ENCODE measurements at places on chromosomes 4 and X.

- DNase-seq: no peak
These were observed 357.7 kb downstream of the C4orf33 start for GRCh38 chr4:129453524-129454200.

GRCh38 chrX:105515561-105515960, 295.1 kb upstream of the TEX13A start:
- DNase-seq: no peak

GRCh38 chr4:76974150-76974549, 24.6 kb downstream of the SEPTIN11 start:
- DNase-seq: no peak

DNA sequence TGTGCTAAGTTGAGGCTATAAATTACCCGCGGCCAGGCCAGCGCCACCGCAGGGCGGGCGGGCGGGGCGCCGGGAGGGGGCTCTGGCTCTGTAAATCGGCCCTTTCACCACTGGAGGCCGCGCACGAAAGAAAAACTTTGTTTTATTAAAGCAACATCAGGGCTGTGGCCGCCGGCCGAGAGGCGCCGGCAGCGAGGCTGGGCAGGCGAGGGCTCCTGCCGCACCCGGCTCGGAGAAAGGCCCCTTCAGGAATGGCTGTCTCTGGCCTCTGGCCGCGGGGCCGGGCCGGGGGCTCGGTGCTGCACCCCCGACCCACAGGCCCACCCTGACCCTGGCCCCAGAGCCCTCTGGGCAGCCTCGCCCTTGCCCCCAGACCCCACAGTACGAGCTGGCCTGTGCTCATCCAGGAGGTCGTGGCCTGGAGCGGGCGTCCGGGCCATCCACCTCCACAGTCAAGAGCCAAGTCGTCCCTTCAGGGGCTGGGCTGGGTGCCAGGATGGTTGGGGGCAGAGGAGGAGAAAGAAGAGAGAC, 29.5 kb upstream of the FGFR3 start:
- DNase-seq: peak; percentile 87

DNA sequence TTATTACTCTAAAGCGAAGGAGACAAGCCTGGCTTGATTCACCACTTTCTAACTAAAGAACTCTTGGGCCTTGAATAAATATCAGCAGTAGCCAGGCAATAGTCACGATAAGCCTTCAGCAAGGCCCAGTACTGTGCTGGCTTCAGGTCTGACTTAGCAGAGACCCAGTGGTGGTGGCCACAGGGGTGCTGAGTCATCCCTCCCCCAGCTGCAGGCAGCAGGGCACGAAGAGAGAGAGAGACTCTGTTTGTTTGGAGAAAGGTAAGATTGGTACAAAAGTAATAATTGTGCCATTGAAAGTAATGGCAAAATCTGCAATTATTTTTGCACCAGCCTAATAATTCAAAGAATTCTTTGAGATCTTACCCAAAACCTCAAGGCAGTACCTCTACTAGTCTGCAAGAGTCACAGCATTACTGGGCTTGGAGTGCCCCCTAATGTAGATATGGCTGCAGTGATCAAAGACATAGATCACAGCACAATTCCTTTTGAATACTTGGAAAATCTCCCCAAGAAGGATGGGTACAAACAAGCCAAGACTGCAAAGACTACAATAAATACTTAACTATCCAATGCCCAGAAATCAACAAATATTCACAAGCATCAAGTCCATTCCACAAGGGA, 159.5 kb upstream of the USP38 start:
- no peak for DNase-seq

DNA sequence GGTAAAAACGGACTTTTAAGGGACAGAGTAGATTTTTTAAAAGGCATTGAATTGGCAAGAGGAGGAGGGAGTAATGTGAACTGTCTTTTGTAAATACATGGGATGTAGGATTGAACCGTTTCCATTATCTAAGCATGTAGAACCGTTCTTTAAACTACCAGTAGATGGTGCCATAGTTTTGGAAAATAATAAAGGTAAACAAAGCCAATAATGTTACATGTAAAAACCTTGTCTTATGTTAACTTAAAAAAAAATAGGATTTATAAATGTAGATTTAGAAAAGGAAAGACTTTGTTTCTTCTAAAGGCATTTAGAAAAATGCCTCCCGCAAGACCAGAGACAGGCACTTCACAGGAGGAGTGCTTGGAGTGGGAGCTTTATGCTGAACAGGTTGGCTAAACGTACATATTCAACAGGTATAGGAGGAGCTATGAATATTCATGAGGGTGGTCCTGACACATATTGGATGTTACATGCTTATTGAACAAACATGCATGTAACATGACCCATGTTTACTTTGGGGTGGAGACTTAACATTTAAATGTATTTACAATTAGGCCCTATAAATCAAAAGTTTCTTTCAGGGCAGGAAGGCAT, 45.5 kb upstream of the FAM241A start:
- no peak for DNase-seq

DNA sequence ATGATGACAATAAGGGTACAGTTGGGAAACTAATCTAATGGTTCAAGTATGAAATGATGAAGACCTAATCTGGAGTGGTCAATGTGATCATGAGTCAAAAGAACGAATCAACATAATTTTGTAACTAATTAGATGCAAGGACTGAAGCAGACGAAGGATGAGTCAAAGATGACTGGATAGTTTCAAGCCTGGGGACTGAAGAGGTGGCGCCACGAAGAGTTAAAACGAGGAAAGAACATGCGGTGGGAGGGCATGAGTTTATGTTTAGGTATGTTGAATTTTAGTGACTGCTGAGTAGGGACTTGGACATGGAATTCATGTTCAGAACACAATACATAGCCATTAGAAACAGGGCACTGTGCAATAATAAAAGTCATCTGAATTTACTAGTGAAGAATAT, 221.5 kb upstream of the FAM241A start:
- no peak for DNase-seq

- DNase-seq: no peak
These were observed 65.6 kb downstream of the ATXN3L start for GRCh38 chrX:13254076-13254785.

- no peak for DNase-seq
These were observed 508.8 kb downstream of the ANKRD50 start for GRCh38 chr4:124203613-124204238.

DNA sequence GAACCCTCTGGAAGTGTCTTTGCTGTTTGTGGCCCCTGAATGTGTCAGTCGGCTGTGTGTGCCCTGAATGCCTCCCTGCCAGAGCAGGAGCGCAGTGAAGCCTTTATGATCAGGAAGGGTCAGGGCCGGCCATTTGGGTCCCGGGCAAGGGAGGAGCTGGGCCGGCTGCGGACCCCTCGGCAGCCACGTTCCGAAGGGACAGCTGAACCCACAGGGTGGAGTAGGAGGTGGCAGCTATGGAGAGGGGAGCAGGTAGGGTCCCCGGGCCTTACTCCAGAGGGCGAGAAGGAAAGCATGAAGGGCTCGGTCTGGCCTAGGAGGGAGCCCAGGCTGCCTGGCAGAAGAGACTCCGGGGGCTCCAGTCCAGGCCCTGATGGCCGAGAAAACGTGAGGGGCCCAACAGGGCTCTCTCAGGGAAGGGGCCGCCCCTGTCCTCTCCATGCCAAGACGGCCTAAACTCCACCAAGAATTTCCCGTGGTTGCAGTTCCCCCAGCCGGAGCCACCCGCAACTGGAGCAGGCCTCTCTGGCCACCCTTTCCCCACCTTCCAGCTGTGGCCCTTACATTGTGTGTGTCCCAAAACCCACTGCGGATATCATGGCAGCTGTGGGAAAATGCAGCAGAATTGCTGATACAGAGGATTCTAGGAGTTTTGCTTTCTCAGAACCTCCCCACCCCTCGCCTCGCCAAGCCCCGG, 182.2 kb upstream of the STK26 start:
- DNase-seq: no peak

- DNase-seq: no peak
These were observed 12.9 kb downstream of the STIM2 start for GRCh38 chr4:26873391-26874026.

GRCh38 chr4:71941001-71941400, 90.8 kb upstream of the NPFFR2 start:
- no peak for DNase-seq

DNA sequence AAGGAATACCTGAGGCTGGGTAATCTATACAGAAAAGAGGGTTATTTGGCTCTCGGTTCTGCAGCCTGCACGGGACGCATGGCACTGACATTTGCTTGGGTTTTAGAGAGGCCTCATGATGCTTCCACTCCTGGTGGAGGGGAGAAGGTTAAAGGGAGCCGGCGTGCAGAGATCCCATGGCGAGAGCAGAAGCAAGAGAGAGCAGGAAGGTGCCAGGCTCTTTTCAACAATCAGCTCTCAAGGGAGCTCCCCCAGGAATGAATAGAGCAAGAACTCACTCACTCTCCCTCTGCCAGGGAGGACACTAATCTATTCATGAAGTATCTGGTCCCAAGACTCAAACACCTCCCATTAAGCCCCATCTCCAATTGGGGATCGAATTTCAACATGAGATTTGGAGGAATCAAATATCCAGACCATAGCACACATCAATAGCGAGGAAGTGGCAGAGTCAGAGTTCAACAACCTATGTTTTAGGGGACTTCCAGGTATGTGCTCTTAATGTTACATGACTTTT, 109.8 kb downstream of the SORBS2 start:
- DNase-seq: no peak

- no peak for DNase-seq
These were observed 66.5 kb upstream of the LRPAP1 start for GRCh38 chr4:3598695-3599227.

GRCh38 chr4:3715061-3715854, 50.9 kb upstream of the ADRA2C start:
- peak; percentile 24 for DNase-seq

GRCh38 chrX:132967049-132967448, 8.6 kb upstream of the HS6ST2 start:
- no peak for DNase-seq

DNA sequence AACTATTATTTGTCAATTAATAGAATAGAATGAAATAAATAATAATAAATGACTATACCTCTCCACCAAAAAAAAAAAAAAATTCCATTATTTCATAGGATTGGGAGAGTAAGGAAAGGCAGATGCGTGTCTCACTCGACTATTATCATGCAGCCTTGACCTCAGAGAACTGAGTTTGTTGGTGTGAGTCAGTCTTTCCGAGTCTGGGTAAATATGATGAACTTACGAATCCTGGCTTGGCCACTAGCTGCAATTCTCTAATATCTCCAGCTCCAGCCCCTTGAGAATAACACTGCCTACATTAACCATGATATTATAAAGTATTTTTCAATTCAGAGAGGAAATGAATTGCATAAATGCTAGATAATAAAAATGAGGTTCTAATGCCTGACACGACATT, 46.6 kb upstream of the DHX15 start:
- DNase-seq: no peak

GRCh38 chr4:159227984-159228383, 125.1 kb downstream of the RAPGEF2 start:
- peak; percentile 76 for DNase-seq

DNA sequence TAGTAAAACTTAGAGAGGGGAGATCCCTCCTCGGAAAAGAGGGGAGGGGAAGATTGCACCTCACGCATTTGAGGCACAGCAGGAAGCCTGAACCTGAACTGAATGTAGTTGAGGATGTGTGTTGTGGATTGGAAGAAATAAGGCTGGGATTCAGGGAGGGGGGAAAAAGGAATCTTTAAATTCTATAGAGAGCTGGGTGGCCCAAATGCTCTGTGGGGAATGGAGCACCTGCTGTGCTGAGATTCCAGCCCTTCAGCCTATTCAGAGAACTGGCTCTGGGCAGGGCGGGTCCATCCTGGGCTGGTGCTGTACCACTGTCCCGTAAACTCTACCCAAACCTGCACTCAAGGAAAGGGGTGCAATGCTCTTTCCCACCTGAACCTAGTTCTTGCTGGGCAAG, 4.1 kb downstream of the FOXO4 start:
- DNase-seq: no peak

GRCh38 chrX:8813036-8813435, 11.9 kb upstream of the FAM9A start:
- no peak for DNase-seq

DNA sequence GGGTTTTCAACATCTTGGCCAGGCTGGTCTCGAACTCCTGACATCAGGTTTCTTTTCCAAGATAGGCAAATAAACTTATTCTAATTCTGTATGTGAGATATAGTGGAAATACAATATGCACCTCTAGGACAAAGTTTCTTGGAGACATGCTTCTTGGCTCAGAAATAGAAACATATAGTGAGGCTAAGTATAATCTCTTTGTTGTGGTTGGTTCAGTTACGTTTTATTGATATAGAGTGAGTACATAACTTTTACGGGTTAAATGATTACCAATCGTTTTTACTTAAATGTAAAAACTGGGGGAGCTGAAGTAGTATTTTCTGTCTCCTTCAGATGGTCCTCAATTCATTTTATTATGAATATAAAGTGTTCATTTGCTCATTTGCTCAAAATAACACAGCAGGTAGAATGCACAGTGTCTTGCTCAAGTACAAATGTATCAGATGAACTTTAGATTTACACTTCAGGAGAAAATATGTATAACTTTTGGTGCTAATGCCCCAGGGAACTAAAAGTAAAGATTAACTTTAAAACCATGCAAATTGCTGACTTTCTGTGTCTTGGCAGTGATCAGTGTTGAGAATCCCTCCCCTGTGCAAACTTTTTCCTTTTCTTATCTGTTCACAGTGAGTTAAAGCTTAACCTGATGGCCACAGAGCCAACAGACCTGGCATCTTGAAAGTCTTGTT, 77.6 kb downstream of the AFF1 start:
- no peak for DNase-seq

DNA sequence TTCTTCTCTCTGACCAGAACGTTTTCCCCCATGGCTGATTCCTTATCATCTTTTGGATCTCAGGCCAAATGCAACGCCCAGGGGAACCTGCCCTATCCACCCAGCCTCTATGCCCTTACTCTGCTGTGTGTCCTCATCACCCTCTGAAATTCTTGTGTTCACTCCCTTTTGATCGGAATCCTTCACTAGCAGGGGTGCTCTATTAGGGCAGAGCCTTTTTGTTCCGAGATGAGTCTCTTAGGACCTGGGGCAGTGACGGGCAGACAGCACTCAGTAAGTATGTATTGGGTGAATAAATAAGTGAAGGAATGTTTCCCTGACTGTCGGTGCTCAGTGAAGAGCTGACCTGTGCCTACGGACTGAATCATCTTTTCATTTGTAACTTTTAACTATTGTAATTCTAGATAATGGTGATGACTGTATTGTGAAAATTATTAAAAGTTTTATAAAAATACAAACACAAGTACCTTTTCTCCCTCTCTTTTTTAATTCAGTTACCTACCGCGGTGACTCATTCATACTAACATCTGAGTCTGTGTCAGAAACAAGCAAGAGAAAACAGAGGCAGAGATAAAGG, 4.8 kb upstream of the TENM3 start:
- DNase-seq: no peak

- DNase-seq: no peak
These were observed 12.2 kb downstream of the TADA2B start for GRCh38 chr4:7055111-7055989.

GRCh38 chr4:143302536-143302935, 34.1 kb upstream of the GAB1 start:
- DNase-seq: peak; percentile 57

Data from left hindlimb (tissue), 1 donor.